ENCODE measurements at places on chromosomes 1 and 21. TPM values are rescaled to one million over a fixed set of nuclear protein-coding genes. Genes with fewer than 3 reads are reported as not detected.
A peak's percentile ranks its signal among the peaks of the same experiment; 100 is the strongest.

Gene GPR52
- total RNA-seq = 2.1 TPM

Gene EFHD2
- total RNA-seq = 10.6 TPM

Gene ZNF593OS
- not detected for total RNA-seq

Gene WNT9A
- total RNA-seq = not detected

Gene TMEM79
- total RNA-seq = 1.9 TPM

Gene SHISAL2A
- not detected for total RNA-seq

Gene GABRD
- total RNA-seq = not detected

Gene ACTL8
- not detected for total RNA-seq

Gene KRTAP20-1
- total RNA-seq = not detected

Gene NOTCH2
- total RNA-seq = 75.2 TPM

Gene GJA4
- 4.4 TPM for total RNA-seq

Gene GUCA2B
- not detected for total RNA-seq

DNA sequence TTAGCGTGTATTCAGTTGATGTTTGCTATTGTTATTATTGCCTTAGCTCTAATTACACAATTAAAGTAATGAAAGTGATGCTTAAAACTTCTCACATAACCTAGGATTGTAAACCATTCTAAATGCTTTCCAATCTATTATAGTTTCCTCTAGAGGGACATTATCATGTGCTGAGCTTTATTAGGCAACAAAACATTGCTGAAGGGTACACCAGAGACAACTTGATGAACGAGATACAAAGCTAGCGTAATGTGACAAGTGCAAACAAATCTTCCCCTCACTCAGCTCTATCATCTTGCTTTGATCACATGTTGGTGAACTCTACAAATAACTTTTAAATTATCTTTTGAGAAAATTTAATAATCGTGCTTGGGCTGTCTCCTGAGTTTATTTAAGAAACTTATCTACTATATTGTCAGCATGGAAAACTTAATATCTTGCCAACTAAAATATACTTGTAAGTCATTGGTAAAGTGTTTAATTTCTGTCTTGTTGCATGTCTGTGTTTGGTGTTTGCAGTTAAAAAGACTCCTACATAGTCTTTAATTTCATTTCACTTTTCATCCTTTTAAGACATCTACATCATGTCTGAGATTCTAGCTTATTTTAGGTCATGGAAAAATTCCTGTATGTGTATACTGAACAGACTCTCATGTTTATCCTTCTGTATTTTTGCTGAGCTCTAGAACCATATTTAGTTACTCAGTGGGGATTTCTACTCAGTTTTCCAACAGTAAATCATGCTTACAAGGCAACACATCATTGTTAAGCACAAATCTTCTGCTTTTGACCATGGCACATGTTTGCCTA is 104.2 kb upstream of the ADAMTS5 start:
- no peaks in the 10 kb centered on the region for H3K27me3 ChIP-seq
- no peaks in the 10 kb centered on the region for H3K36me3 ChIP-seq
- H3K4me3 ChIP-seq = no peak overlapping the region
- H3K27ac ChIP-seq = no peak overlapping the region

GRCh38 chr1:59046730-59047157 is 250.2 kb upstream of the FGGY start:
- no peaks in the 10 kb centered on the region for H3K27me3 ChIP-seq
- no peaks in the 10 kb centered on the region for H3K36me3 ChIP-seq
- no peak for DNase-seq

GRCh38 chr1:26391450-26391849 is 18.9 kb upstream of the ZNF683 start:
- DNase-seq = no peak
- H3K27ac ChIP-seq = no peak overlapping the region
- H3K36me3 ChIP-seq = no peaks in the 10 kb centered on the region
- H3K4me1 ChIP-seq = no peaks in the 10 kb centered on the region

GRCh38 chr1:155472491-155473083 is 90.0 kb downstream of the ASH1L start:
- H3K4me3 ChIP-seq = no peak overlapping the region
- no peaks in the 10 kb centered on the region for H3K36me3 ChIP-seq
- H3K27ac ChIP-seq = no peak overlapping the region
- peaks cover 8% of the 10 kb centered on the region for H3K4me1 ChIP-seq
- no peaks in the 10 kb centered on the region for H3K27me3 ChIP-seq
- DNase-seq = no peak

- no peak for DNase-seq
- H3K4me1 ChIP-seq = no peaks in the 10 kb centered on the region
- no peak overlapping the region for H3K4me3 ChIP-seq
- H3K27me3 ChIP-seq = no peaks in the 10 kb centered on the region
Measured at GRCh38 chr1:33131191-33131590, 50.2 kb downstream of the AZIN2 start.

DNA sequence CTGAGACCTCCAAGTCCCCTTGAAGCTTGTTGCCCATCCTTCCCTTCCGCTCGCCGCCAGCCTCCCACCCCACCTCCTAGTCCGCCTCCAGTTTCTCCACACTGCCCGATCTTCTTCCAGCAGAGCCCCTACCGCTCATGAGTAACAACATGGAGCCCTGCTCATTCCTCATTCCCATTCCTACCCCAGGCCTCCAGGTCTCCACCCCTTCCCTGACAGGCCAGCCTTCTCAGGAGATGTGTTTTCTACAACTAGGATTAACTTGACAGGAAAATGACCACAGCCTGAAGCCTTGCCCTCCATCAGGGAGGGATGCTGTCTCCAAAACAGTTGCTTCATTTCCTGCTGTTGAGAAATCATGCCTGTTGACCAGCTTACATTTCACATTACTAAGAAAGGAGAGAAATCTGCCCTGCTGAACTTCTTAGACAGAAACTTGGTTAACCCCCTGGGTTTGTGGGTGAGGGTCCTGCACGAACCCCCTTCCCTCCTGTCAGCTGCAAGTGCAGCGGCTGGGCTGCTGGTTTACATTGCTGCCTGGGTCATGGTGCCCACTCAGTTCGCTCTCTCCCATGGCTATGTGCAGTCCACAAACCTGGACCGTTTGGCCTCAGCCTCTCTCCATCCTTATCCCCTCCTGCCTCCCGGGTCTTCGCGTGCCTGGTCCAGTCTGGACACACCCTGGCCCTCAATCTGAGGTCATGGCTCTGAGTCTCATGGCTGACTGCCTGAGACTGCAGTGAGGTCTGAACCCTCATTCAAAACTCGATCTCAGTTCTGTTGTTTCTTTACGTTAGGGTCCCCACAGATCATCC is 16.1 kb upstream of the CHI3L1 start:
- H3K4me3 ChIP-seq = no peak overlapping the region
- no peak for DNase-seq
- no peak overlapping the region for H3K27ac ChIP-seq
- H3K36me3 ChIP-seq = no peaks in the 10 kb centered on the region

- no peak overlapping the region for H3K4me3 ChIP-seq
- H3K27ac ChIP-seq = no peak overlapping the region
- H3K36me3 ChIP-seq = peaks cover 3% of the 10 kb centered on the region
- DNase-seq = no peak
- H3K4me1 ChIP-seq = no peaks in the 10 kb centered on the region
Measured at GRCh38 chr1:59667020-59667419, 147.7 kb upstream of the HOOK1 start.

GRCh38 chr1:173330149-173330951 is 123.2 kb upstream of the TNFSF4 start:
- H3K4me1 ChIP-seq = no peaks in the 10 kb centered on the region
- no peaks in the 10 kb centered on the region for H3K36me3 ChIP-seq
- no peak for DNase-seq
- no peak overlapping the region for H3K4me3 ChIP-seq
- H3K27ac ChIP-seq = no peak overlapping the region

GRCh38 chr1:1164701-1165451 is 8.8 kb upstream of the TTLL10 start:
- H3K27me3 ChIP-seq = no peaks in the 10 kb centered on the region
- no peaks in the 10 kb centered on the region for H3K36me3 ChIP-seq
- no peaks in the 10 kb centered on the region for H3K4me1 ChIP-seq
- H3K4me3 ChIP-seq = no peak overlapping the region

DNA sequence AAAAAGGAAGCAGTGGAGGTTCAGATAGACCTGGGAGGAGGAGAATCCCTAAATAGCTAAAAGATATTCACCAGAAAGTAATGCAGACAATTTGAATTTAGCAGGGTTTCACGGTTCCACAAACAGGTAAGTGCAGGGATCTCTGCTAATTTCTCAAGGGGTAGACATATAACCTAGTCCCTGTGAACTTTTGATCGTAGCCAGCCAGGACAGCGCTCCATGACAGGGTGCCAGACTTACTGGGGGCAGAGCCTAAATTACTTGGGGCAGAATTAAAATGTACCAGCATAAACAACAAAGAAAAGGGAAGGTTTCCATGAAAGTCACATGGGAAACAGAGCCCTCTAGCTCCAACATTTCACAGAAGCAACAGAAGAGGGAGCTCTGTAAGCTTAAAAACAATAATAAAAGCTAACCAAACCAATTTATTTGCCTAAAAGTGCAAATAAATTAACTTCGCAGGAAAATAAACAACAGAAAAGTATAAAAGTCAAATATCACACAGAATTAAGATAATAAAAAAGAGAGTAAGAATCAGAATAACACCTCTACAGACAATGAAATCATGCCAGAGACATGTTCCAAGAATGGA is 198.3 kb downstream of the DUSP10 start:
- H3K27ac ChIP-seq = peak overlapping the region; percentile 59
- no peaks in the 10 kb centered on the region for H3K4me1 ChIP-seq
- no peak overlapping the region for H3K4me3 ChIP-seq
- H3K27me3 ChIP-seq = no peaks in the 10 kb centered on the region
- DNase-seq = no peak
- H3K36me3 ChIP-seq = no peaks in the 10 kb centered on the region

DNA sequence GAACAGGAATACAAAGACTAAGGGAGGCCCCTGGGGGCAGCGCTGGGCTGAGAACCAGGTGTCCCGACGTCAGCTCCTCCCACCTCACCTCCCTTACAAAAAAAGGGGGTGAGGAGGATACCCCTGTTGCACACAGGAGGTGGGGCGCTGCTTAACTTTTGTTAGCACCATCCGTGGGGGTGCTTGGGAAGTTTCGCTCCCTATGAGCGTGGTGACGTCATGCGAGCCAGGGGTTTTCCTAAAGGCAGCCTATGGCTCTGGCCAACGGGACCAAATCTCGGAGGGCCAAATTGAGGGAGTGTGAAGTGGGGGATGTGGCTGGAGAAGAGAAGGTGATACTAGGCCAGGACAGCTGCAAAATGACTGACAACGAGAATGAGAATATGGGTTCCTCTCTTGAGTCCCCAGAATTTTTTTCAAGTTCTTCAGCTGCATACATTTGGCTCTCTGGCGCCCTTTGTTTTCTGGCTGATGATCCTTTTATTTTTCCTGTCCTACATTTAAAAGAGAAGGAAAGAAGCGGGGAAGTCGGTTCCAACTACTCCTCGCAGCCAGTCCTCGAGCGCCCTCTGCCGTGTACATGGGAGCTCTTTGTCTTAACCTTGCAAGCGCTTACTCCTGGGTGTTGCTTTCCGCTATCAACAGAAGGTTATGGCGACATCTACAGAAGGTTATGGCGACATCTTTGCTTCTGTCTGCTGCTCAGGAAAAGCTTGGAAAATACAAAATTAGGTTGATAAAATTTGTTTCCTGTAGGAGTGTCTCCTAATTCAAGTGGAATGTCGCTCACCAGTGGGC is 48.0 kb upstream of the ZC3H11B start:
- no peak overlapping the region for H3K27ac ChIP-seq
- no peaks in the 10 kb centered on the region for H3K4me1 ChIP-seq
- peak; percentile 83 for DNase-seq
- no peaks in the 10 kb centered on the region for H3K36me3 ChIP-seq
- H3K27me3 ChIP-seq = no peaks in the 10 kb centered on the region
- H3K4me3 ChIP-seq = peak overlapping the region; percentile 11

- peaks cover 7% of the 10 kb centered on the region for H3K36me3 ChIP-seq
- peaks cover under 1% of the 10 kb centered on the region for H3K4me1 ChIP-seq
- no peak overlapping the region for H3K4me3 ChIP-seq
Measured at GRCh38 chr1:230208619-230209261, 141.7 kb downstream of the GALNT2 start.

DNA sequence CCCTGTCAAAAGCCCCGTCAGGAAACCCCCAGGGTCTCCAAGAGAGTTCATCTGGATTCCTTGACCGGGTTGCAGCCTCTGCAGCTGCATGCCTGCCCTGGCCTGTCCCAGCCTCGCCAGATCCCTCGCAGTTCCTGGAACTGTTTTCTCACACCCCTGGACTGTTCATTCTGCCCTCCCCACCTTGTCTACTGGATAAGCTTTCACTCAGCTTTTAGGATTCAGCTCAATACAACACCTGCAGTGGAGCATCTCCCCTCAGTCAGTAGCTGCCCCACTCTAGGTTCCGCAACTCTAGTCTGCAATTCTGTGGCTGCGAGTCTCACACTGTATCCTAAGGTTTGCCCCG is 67.2 kb downstream of the FAM163A start:
- no peaks in the 10 kb centered on the region for H3K36me3 ChIP-seq
- H3K4me3 ChIP-seq = no peak overlapping the region
- H3K27ac ChIP-seq = no peak overlapping the region

- DNase-seq = no peak
- H3K4me1 ChIP-seq = no peaks in the 10 kb centered on the region
- H3K4me3 ChIP-seq = no peak overlapping the region
- peak overlapping the region; percentile 52 for H3K27ac ChIP-seq
- no peaks in the 10 kb centered on the region for H3K36me3 ChIP-seq
- H3K27me3 ChIP-seq = no peaks in the 10 kb centered on the region
Measured at GRCh38 chr1:169161496-169162194, 55.2 kb downstream of the ATP1B1 start.

DNA sequence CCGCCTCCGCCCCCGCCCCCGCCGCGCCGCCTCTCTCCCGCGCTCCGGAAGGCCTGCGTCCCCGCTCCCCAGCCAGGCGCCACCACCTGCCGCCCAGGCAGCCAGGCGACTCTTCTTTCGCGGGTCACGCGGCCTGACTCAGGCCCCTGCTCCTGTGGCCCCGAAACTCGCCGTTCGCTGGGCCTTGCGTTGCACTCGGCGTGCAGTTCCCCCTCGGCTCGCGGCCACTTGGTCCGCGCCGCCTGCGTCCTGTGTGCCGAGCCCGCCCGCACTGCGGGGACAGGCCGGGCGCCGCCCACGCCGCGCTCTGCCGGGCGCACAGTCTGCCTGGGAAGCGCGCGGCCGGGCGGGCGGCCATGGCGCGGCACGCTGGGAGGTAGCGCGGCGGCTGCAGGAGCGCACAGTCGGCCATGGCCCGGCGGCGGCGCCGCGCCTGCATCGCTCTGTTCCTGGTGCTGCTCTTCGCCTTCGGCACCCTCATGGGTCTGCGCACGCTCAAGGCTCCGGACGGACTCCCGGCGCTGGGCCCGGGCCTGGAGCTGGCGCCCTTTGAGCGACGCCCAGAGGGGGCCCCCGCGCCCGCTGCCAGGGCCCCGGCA is at the start of gene MANEAL:
MANEAL (plus strand) TSS at position 75 of the 599 bp plus-strand sequence; CDS start at position 411, 336 bp downstream.
- no peaks in the 10 kb centered on the region for H3K27me3 ChIP-seq
- DNase-seq = peak; percentile 55
- H3K4me3 ChIP-seq = peak within 1 kb of the TSS; percentile 61
- H3K4me1 ChIP-seq = no peaks in the 10 kb centered on the region
- no peak within 1 kb of the TSS for H3K27ac ChIP-seq

- no peaks in the 10 kb centered on the region for H3K27me3 ChIP-seq
- H3K36me3 ChIP-seq = no peaks in the 10 kb centered on the region
- DNase-seq = no peak
Measured at GRCh38 chr21:38314558-38314957, 57.8 kb downstream of the KCNJ15 start.

- H3K4me1 ChIP-seq = no peaks in the 10 kb centered on the region
- no peaks in the 10 kb centered on the region for H3K36me3 ChIP-seq
- H3K27me3 ChIP-seq = no peaks in the 10 kb centered on the region
- H3K27ac ChIP-seq = no peak overlapping the region
- H3K4me3 ChIP-seq = no peak overlapping the region
- no peak for DNase-seq
Measured at GRCh38 chr1:235671992-235672391, 22.4 kb upstream of the GNG4 start.
